ENCODE measurements at places on chromosomes 6 and 20.

DNA sequence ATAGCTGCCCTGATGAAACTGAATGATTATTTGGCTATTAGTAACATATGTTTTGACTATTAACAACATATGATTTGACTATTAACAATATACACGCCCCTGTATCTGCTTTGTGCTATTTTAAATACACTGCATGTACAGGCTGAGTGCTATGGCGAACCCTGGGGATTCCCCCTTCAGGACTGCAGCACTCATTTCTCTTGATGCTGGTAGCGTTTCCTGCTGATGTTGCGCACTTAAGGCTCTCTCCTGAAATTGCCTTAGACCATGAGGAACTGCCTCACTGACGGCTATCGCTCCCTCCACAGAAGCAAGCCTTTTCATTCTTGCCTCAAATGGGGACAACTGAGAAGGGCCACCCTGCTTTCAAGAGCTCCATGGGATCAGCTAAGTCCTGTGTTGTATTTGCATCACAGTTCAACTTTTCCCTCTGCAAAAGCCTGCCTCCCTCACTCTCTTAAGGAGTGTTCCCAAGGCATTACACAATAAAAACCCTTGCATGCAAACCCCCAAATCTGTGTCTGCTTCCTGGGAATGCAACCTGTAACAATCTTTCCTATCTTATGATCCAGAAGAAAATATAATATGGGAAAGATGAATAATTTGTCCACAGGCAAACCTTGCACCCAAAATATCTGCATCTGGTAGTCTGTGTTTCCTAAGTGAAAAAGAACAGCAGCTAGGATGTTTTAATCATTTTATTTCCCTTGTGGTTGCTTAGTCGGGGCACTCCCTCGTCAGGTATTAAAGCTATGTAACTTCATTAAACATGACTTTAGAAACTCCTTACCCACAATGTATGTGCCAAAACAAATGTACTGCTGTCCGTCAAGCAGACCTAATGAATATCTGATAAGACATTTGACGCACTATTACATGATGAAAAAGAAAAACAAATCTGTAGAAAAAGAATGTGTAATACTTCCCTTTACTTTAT lies 456.4 kb downstream of the COL12A1 start:
- no peak for DNase-seq

GRCh38 chr6:22737331-22737730 lies 168.0 kb downstream of the HDGFL1 start:
- no peak for DNase-seq

- no peak for DNase-seq
These were observed 50.5 kb downstream of the ZNF831 start for GRCh38 chr20:59214073-59214472.

GRCh38 chr6:133546098-133546497 lies 304.9 kb downstream of the EYA4 start:
- DNase-seq, result no peak

- DNase-seq, result no peak
These were observed 1.1 kb downstream of the PTCHD4 start for GRCh38 chr6:48109944-48110343.

DNA sequence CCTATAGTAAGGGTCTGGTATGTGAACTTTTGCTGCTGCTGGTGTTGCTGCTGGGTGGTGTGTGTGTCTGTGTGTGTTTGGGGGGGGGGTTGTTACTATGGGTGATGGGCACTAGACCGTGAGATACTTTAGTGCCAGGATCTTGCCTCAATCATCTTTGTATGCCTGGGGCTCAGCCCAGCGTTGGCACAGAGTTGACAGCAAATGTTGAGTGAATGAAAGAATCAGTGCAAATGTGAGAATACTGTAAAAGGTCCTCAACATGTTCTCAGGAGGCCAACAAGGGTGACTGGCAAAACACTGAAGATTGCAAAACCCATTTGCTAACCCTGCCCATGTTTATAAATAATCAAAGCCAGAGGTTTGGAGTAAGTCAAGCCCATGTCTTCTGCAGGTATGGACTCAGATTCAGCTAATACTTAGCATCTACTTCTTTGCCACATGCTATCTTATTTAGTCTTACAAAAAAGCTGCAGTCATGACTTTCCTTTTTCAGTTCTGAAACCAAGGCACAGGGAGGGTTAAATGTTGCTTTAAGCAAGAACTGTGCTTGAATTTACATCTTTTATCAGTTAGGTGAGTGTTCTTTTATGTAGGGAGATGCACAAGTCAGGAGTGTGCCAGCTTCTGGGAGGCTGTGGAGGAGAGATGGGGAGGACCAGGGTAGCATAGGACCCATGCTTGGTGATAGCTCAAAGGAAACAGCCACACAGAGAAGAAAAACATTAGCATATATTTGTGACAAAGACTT lies 125.3 kb upstream of the SPACA1 start:
- DNase-seq, result no peak

DNA sequence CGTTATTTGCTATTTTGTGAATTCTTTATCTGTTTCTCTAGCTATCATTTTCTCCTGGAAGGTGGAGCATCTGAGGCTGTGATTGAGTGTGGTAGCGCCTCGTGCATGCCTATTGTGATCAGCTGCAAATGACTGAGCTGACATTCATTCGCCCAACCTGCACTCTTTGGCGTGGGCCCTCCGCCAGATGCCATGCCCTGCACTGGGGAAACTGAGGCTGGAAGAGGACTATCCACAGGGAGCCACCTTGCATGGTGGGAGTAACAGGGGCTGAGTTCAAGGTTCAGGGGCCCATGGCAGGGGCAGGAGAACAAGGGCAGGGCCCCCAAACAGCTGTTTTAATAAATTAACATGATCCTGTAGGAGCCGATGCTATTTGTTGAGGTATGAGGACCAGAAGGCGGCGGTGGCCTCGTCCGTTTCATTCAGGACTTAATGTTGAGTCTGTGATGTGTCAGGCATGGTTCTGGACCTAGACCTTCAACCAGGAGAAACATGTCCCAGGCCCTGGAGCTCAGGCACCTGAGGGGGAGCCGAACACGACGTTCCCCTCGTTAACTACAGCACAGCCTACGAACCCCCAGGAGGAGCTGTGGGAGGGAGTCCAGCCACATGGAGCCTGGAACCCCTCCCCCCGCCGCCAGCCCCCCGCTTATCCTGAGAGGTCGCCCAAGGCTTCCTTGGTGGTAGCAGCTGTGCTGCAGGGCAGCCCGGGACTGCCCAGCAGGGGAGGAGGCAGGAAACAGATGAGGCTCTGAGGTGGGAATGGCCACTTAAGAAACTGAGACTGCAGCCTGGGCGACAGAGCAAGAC lies 242.9 kb downstream of the CDH4 start:
- DNase-seq, result no peak

DNA sequence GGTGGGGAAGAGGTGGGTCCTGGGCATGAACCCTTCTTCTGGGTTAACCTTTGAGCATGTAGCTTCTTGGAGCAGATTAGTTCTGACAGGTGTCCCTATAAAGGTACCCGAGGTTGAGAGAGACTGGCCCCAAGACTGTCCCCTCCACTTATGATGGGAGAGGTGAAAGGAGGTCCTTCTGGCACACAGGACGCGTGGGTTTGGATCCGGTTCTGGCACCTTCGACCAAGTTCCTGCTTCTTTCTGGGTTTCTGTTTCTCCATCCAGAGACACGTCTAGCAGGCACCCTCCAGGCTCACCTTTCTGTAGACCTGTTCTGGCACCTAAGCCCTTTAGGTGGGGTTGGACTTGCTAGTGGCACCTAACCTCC lies 4.1 kb downstream of the PAX1 start:
- DNase-seq, result no peak

DNA sequence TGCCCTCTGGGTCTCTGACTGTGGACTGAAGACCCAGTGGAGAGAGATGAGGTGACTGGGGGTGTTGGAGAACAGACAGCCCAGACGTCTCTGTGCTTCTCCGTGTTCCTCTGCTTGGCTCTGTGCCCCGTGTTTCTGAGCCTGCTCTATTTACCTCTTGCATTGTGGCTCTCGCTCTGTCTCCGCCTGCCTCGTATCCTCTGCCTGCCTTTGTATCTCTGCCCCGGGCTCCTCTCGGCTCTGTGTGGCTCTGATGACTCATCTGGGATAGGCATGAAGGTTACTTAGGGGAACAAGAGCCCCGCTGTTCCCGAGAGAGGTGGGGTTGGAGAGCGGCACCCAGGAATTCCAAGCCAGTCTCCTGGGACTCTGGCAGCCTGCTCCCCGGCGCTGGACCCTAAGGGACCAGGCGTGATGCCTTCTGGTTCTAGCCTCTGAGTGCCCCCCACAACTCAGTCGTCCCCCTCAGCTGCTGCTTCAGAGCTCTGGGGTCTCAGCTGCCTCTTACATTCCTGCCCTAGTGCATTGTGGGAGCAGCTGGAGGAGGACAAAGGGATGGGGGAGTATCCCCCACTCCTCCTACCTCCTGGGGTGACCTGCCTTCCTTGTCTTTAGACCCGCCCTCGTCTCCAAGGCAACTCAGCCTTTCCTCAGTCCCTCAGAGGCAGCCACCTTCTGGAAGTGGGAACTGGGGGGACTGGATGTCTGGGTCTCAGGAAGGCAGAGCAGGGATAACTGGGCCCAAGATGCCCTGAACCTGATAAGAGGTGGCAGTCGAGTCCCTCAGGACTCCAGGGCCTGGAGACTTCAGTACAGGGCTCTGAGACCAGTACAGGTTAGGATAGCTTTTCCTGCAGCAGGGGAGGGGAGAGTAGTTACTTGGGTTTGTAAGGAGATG lies 1.9 kb downstream of the DDR1 start:
- no peak for DNase-seq

- no peak for DNase-seq
These were observed 61.3 kb upstream of the EYA2 start for GRCh38 chr20:46833360-46833759.

GRCh38 chr20:48098866-48099265 lies 313.6 kb upstream of the SULF2 start:
- no peak for DNase-seq

DNA sequence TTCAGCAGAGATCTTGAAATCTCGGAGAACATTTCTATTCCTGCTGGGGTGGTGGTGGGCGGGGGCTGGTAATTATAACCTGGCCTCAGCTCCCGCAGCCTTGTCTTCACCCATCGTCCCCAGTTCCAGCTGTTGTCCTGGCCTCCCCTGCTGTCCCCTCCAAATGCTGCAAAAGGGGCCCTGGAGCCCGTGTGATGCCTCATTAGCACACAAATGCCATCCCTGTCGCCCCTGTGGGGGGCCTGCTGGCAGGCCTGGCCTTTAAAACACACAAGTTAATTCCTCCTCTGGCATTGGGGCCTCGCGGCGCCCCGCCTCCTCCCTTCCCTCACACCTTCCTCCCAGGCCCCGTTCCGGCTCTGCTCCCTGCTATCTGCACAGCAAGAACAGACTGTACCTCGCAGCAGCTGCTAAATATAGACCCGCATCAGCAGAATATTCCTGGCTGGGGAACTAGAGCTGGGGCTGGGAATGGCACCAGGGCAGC lies 85.7 kb downstream of the CDH22 start:
- DNase-seq, result no peak

GRCh38 chr6:33761922-33762629 lies 15.4 kb upstream of the IP6K3 start:
- DNase-seq, result peak; percentile 28

DNA sequence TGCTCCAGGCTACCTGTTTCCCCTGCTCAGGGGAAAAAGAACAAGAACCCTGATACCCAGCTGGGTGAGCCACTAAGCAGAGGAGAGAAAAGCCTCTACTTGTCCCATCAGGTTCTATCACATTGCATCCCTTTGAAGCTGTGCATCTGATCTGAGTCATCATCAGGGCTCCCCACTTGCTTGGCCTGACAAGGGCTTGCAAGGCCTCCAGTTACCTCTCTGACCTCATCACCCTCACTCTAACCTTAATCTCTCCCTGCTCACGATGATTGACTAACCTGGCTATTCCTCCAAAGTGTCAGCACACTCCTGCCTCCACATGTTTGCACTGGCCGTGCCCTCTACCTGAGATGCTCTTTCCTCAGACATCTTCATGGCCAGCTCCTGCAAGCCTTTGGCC lies 309.5 kb upstream of the CHD6 start:
- DNase-seq, result no peak

DNA sequence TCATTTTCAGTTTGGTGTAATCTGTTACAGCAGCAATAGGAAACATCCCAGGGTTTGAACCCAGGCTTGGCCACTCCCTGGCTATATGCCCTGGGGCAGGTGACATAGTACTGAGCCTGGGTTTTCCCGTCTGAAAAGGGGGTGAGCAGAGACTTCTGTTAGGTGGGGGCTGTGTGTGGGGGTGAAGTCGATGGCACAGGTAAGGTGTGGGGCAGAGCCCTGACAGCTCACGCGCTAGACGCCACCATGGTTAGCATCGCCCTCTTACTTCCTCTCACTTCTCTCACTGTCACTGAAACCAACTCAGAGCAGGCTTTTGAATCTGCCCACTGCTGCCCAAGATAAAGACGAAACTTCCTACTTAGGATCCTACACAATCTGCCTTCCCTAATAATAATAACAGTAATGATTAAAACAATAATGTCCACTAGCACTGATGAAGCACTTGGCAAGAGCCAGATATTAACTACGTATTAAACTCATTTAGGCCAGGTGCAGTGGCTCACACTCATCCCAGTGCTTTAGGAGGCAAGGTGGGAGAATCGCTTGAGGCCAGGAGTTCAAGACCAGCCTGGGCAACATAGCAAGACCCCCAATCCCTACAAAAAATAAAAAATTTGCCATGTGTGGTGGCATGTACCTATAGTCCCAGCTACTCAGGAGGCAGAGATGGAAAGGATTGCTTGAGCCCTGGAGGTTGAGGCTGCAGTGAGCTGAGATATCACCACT lies 117.9 kb upstream of the PTPN1 start:
- DNase-seq, result no peak

DNA sequence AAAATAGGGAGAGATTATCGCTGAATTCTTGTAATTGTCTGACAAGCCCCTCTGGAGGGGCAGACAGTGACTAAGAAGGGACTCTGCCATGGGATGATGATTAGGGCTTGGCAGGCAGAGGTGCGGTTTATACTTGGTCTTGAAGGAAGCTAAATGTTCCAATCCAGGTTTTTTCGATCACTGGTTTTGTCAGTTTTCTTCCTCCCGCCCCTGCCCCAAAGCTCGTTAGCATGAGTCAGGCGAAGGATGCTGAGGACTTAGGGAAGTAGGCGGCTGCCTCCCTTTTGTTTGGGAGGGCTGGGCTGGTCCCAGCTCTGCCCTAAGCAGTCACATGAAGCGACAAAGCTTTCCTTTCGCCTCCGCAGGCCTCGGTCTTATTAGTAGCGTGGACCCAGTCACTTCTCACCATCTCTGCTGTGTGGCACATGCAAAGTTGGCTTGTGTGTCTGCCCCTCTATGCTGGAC lies 314.2 kb downstream of the CDC5L start:
- DNase-seq, result no peak

- no peak for DNase-seq
These were observed 128.9 kb downstream of the CD164 start for GRCh38 chr6:109253366-109253765.

GRCh38 chr6:71123051-71123450 lies 165.6 kb upstream of the OGFRL1 start:
- DNase-seq, result no peak

- no peak for DNase-seq
These were observed 435.1 kb upstream of the MARCKS start for GRCh38 chr6:113421997-113422396.

GRCh38 chr6:16476861-16477260 lies 238.5 kb downstream of the GMPR start:
- DNase-seq, result no peak

- DNase-seq, result peak; percentile 41
These were observed 619 bp downstream of the RREB1 start for GRCh38 chr6:7108196-7108963.

GRCh38 chr20:45339084-45339483 lies 9.1 kb downstream of the SDC4 start:
- DNase-seq, result no peak

All from stimulated activated CD4-positive, alpha-beta T cell treated with anti-CD3 and anti-CD28 coated beads, TNF-alpha, amount 100 ng/mL, for 4 hours (primary cell).